ENCODE measurements at places on chromosomes 2 and 18. TPM values are rescaled to one million over a fixed set of nuclear protein-coding genes. Genes with fewer than 3 reads are reported as not detected.

Gene DYNAP
- polyA plus RNA-seq = not detected

GRCh38 chr2:95346738-95347671 is 49.9 kb downstream of the KCNIP3 start:
- H3K27me3 ChIP-seq = peaks cover 30% of the 10 kb centered on the region
- peaks cover 4% of the 10 kb centered on the region for H3K36me3 ChIP-seq
- DNase-seq = no peak
- no peak overlapping the region for H3K27ac ChIP-seq
- no peak overlapping the region for H3K4me3 ChIP-seq
- peaks cover 30% of the 10 kb centered on the region for H3K4me1 ChIP-seq

Gene VAMP5
- polyA plus RNA-seq = 27.1 TPM

Gene UCN
- 4.6 TPM for polyA plus RNA-seq

Gene GAREM1
- polyA plus RNA-seq = 19.6 TPM

DNA sequence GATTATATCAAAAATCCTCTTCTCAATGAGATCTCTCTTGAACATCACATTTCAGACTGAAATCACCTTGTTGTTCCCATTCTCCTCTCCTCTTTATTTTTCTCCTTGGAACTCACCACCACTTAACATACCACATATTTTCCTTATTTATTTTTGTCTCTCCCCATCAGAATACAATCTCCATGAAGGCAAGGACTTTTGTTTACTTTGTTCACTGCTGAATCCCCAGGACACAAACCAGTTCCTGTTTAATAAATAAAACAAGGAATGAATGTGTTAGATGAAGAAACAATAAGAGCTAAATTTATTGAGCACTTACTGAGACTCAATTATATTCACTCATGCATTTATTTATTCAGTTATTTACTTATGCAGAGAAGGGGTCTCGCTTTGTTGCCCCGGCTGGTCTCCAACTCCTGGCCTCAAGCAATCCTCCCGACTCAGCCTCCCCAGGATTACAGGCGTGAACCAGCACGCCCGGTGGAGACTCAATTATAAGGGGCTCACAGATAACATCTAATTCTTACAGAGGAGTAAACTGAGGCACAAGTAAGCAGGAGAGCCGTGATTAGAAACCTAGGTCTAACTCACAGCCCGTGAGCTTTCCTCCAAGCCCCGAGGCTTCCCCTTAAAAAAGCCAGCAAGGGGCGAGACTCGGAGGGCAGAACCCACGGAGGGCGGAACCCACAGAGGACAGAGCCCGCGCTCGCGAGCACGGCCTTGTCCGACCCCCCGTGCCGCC is 616 bp upstream of the TAF1B start:
- H3K36me3 ChIP-seq = peaks cover 11% of the 10 kb centered on the region
- no peak for DNase-seq
- H3K4me1 ChIP-seq = peaks cover 10% of the 10 kb centered on the region
- H3K27me3 ChIP-seq = no peaks in the 10 kb centered on the region
- peak overlapping the region; percentile 88 for H3K27ac ChIP-seq

Gene SRBD1
- 15.5 TPM for polyA plus RNA-seq

- H3K27me3 ChIP-seq = no peaks in the 10 kb centered on the region
- peaks cover 4% of the 10 kb centered on the region for H3K4me1 ChIP-seq
- no peak overlapping the region for H3K27ac ChIP-seq
- peaks cover 17% of the 10 kb centered on the region for H3K36me3 ChIP-seq
- H3K4me3 ChIP-seq = no peak overlapping the region
- no peak for DNase-seq
These were observed 315.1 kb upstream of the EPAS1 start for GRCh38 chr2:45982096-45982495.
